ENCODE measurements at places on chromosomes 1 and 21.

DNA sequence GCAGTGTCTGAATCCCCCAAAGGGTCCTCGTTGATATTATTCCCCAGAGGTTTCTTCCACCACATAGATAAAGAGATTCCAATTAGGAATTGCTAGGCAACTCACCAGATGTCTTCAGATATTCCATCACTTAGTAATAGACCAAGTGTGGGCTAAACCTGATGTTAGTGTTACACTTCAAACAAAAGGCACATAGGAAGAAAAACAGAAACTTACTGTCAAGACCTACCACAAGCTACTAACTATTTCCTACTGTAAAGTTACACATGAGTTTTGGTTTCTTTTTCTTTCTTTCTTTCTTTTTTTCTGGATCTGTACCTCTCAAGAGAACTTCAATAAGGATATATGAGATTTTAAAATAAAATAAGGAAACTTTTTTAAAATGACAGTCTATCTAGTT, 879.1 kb upstream of the NEGR1 start:
- no peak for DNase-seq

- no peak for DNase-seq
Measured at GRCh38 chr1:25673456-25673855, 56.9 kb downstream of the MAN1C1 start.

- no peak for DNase-seq
Measured at GRCh38 chr1:77378723-77379535, 97.1 kb downstream of the AK5 start.

DNA sequence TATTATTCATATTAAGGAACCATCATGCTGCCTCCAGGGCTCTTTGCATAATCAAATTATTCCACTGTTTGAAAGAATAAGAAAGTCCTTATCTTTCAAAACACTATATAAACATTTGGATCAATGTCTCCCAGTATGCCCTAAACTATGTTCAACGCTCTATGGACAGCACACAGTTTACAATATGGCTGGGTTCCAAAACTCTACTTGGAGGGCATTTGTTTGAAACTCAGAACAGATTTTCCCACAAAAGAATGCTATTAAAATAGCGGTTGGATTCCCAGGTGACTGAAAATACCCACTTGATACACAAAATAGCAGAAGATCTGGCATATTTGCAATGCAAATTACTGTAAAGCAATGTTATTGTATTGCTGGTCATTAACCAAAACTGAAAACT, 3.2 kb downstream of the HAO2 start:
- DNase-seq = no peak
